Left cardiac atrium (tissue), 4 donors: ENCODE measurements at places on chromosomes 16 and 17.

DNA sequence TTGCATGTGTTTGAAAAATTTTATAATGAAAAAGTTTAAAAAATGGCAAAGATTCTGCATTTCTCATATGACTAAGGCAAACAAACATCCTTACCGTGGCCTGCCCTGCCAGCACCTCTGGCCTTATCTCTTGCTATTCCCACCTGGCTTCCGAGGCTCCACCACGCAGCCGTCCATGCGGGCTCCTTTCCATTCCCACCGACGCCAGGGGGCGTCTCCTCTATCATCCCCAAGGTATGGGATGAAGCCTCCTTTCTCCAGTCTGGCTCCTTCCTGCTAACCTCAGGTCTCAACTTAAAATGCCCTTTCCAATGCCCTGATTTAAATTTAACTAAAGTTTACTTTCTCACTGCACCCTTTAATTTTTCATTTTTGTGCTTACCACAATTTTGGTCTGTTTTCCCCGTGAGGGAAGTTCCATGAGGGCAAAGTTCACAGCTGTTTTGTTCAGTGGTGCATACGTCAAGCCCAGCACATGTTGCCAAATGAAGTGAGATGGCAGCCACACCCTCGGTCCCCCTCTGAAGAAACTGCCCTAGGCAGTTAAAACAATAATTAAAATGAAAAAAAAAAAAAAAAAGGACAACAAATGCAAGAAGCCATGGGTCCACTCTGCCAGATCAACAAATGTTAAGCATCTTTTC, 13.3 kb upstream of the SDK2 start:
- peak; percentile 68 for DNase-seq

DNA sequence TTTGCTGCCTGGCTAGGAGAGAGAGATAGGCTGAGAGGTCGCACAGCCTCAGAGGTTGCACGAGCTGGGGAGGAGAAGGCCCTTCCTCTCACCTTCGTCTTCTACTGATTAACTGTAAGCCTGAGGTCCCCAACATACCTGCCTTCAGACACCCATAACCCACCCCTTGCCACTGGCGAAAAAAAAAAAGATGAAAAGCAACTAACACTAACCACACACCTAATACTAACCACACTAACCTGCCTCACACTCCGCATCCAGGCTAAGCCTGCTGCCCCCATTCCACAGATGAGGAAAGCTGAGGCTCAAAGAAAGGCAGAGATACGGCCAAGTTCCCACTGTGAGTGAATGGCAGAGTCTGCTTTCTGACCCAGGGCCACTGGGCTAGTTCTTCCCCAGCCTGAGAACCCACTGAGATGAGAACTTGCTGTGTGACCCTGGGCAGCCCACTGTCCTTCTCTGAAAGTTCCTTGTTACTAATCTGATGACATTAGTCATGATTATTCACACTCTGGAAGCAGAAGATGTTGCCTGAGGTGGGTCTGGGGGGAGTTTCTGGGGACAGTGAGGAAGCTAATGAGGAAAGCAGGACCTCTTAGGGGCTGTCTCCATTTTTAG, 4.6 kb downstream of the IL21R start:
- no peak for DNase-seq

GRCh38 chr17:27244491-27245223, 49.3 kb upstream of the WSB1 start:
- peak; percentile 72 for DNase-seq

DNA sequence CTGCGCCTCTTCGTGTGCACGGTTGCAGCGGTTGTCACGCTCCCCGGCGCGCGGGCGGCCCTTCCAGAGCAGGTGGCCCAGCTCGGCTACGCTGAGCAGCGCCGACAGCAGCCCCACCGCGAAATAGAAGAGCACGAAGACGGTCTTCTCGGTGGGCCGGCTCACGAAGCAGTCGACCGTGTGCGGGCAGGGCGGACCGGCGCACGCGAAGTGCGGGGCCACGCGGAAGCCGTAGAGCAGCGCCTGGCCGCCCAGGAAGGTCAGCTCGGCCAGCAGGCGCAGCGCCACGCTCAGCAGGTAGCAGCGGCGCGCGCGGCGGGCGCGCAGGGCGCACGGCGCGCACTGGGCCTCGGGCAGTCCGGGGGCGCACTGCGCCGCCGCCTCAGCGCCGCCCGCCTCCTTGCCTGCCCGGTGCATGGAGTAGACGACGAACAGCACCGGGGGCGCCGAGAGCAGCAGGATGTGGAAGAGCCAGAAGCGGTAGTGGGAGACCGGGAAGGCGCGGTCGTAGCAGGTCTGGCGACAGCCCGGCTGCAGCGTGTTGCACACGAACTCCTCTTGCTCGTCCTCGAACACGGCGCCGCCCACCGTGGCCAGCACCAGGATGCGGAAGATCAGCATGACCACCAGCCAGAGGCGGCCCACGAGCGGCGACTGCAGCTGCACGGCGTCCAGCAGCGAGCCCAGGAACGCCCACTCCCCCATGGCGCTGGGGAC, 1.3 kb downstream of the GJD3 start:
- peak; percentile 58 for DNase-seq

DNA sequence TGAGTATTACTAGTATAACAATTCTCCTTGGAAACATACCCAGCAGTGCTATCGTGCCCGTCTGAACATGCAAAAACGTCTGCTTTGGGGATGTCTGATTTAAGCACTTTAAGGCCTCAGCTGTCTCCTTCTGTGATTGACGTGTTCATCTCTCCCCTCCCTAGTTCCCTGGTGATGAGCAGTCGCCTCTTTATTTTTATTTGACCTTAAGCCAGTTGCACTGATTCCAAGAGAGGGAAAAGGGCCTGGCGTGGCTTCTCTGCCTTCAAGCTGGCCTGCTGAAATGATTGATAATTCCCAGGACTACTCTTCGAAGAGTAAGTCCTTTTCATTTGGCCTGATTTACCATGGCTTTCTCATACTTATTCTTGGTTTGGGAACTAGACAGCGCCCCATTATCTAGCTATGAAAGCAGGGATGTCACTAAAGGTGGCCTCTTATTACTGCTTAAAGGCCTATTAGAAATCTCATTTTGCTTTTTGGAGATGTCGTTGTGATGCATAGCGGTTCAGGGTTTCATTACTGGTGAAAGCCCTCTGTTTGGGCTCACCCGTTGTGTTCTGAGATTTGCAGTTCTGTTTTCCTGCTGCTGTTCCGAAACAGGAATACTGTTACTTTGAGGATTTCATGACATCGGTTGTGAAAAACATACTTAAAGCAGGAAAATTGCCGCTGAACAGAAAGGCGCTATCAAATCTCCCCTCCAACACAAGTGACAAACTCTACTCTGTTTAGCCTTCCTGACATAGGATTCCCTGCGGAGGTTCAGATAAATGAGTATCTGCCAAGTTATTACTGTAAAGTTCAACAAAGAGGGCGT, 65.5 kb downstream of the IQCK start:
- DNase-seq: no peak

DNA sequence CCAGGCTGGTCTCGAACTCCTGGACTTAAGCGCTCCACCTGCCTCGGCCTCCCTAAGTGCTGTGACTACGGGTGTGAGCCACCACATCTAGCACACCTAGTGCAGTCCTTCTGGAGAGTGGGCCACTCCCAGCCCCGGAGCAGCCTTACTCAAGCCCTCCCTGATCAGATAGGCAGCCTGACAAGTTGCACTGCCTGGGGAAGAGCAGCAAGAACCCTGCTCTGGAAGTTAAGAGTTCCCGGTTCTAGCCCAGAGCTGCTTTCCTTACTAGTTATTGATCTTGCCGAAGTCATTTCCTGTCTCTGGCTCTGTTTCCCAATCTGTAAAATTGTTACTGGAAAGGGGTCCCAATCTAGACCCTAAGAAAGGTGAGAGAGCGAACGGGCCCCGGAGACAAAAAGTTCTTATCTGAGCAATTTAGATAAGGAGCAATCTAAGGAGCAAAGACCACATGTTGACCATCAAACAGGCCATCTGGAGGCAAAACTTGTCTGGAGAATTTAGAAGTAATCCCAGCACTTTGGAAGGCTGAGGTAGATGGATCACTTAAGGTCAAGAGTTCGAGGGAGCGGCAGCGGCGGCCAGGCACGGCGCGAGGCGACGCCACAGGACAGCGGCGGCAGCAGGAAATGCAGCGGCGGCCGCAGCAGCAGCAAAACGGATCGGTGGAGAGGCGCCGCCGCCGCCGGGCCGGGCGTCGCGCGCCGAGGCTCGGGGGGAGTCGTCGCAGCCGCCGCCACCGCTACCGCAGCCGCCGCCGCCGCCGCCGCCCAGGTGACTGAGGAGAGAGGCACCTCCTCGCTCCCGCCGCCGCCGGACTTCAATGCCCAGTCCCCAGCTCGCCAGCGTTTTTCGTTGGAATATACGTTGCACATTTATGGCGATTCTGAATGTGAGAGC, 4.3 kb upstream of the NAGLU start:
- DNase-seq: peak; percentile 76

GRCh38 chr17:72270273-72270924, 149.6 kb downstream of the SOX9 start:
- peak; percentile 53 for DNase-seq

- DNase-seq: no peak
Observed at GRCh38 chr16:89198417-89199240, 1.7 kb downstream of the SLC22A31 start.

DNA sequence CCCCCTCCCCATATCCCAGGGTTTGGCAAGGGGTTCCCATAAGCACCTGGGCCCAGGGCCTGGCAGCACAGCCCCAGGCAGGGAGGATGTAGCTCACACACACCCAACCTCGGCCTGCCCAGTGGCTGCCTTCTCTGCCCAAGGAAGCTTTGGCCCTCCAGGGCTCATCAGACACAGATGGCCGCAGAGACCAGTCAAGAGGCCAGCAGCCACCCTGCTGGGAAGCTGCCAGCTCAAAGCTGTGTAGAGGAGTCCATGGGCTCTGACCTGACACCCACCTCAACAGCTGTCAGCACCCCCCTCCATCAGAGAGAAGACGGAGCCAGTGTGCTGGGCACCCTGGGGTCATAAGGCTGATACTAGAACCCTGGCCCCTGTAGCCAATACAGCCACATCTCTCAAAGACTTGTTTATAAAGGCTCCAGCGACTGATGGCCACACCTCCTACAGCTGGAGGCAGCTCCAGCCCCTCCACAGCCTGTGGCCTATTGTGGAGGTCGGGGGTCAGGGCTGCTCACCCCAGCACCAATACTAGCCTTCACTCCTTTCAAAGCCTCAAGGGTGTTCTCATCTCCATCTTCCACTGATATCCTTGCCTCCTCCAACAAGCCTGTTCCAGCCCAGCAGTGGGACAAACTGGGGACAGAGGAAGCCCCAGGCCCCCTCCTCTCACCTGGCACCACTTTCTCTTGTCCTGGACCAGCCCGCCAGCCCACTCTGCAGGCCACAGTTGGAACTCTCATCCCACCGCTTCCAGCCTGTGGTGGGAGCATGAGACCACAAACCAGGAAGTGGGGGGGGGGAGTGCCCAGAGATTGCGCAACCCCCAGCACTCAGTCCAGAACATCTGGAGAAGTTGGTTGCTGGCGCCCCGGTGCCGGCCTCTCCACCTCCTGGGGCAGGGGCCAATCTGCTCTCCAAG, 2.2 kb upstream of the MPG start:
- DNase-seq: peak; percentile 84

GRCh38 chr17:61249649-61250299, 149.9 kb upstream of the TBX2 start:
- DNase-seq: no peak

DNA sequence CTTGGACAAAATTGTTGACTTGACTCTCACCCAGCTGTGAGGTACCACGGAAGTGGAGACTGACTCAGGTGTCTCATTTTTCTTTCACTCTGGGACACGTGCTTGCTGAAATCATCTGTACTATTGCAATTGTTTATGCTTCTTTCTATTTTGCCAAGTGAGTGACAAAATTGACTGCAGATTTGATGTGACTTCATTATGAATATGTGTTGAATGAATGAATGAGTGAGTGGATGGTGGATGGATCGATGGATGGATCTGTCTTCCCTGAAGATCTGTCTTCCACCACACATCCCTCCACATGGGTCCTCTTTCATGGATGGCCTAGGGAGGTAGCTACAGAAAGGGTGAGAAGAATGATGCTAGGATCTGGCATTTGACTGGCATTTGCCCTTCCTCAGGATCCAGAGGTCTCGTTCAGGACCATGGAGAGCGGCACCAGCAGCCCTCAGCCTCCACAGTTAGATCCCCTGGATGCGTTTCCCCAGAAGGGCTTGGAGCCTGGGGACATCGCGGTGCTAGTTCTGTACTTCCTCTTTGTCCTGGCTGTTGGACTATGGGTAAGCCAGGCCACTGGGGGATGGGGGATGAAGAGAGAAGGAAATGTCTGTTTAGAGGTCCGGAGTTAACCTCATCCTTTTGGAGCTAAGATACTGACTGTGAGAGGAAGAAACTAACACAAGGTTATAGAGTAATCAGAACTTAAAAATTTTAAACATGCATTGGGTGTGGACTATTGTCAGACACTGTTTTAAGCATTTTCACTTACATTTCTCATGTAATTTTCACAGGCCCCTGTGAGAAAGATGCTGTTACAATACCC, 12.7 kb downstream of the SLC5A11 start:
- peak; percentile 59 for DNase-seq

GRCh38 chr16:22188595-22189442, 17.3 kb upstream of the EEF2K start:
- peak; percentile 67 for DNase-seq

GRCh38 chr17:58755577-58756245, at the start of gene PPM1E:
Gene PPM1E, plus strand, starts transcription at chr17:58755854.
- DNase-seq: peak; percentile 55

DNA sequence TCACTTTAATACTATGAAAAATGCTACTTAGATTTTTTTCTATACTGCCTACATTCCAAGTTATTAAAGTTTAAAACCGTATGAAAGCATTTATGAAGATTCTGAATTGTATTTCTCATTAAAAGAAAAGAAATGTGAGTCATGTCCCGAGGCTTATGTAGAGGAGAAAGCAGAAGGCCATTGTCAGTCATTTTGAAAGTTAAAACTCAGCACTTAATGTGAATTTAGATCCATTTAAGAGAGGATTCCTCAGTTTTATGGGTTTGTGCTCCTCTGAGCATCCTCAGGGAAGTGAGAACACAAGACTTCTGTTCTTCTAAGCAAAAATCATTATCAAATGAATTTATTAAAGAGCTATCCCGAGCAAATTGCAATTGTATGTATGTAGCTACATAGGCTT, 11.8 kb downstream of the C17orf75 start:
- DNase-seq: no peak

DNA sequence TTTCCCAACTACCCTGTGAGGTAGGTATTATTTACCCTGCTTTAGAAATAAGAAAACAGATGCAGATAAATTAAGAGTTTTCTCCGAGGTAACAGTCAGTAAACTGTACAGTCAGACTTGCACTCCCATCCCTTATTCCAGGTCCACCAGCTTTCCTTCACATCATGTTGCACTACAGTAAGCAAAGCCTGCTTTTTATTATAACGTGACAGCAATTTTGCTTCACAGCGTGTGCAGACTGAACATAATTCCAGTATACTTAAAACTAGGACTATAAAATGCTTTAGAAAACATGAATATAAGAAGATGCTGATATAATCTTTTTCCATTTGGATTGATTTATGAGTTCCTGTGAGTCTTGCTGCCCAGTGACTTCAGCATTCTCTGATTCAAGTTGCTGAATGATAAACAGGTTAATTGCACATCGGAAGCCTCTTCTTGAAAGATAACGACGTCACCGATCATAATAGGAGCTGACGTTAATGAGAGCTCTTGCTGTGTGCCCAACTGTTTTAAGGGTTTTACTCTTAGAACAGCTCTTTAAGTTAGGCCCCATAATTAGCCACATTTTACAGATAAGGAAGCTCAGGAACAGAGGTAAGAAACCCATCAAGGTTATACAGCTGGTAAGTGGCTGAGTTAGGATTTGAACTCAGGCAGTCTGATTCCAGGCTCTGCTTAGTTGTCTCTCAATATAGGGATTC, 1.4 kb downstream of the LIG3 start:
- no peak for DNase-seq
